ENCODE measurements at places on chromosomes 1 and 21.

- no peaks in the 10 kb centered on the region for H3K27me3 ChIP-seq
- H3K4me3 ChIP-seq: peak overlapping the region; percentile 58
- H3K36me3 ChIP-seq: peaks cover 4% of the 10 kb centered on the region
Measured at GRCh38 chr1:97093741-97094140, 372.2 kb downstream of the PTBP2 start.

DNA sequence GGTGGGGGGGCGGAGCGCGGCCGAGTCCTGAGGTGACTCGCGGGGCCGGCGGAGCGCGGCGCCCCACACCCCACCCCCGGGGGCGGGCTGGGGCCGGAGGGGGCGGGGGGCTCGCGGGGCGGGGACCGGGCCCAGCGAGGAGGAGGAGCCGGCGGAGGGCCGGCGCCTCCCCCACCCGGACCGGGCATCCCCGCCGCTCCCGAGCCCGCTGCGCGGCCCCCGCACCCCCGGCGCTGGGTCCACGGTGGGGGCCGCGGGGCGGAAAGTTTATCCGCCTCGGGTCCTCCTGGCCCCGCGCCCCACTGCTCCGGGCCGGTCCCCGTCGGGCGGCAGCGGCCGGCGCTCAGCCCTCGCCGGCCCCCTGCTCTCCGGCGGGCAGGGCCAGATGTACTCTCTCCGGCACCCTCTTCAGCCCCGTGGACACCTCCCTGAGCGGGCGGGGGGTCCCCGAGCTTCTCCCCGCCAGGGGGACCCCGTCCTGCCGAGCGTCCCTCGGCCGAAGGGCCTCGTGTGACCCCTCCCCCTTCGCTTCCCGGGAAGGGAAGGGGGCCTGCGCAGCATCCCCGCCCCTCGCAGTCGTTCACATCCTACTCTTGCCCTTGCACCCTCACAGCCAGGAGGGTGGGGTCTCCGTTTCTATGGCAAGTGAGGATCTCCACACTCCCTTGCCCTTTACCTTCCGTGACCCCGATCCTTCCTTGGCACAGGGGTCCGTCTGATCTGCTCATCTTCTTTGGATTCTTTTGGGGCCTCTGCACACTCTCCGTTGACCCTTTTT lies 663 bp downstream of the CAMTA1 start:
- 0 out of 2 replicates have a peak overlapping the region, but pooled peaks have one; percentile 12 for H3K27ac ChIP-seq
- peak overlapping the region; percentile 94 for H3K4me3 ChIP-seq
- no peaks in the 10 kb centered on the region for H3K27me3 ChIP-seq
- H3K4me1 ChIP-seq: peaks cover 6% of the 10 kb centered on the region
- H3K36me3 ChIP-seq: no peaks in the 10 kb centered on the region

DNA sequence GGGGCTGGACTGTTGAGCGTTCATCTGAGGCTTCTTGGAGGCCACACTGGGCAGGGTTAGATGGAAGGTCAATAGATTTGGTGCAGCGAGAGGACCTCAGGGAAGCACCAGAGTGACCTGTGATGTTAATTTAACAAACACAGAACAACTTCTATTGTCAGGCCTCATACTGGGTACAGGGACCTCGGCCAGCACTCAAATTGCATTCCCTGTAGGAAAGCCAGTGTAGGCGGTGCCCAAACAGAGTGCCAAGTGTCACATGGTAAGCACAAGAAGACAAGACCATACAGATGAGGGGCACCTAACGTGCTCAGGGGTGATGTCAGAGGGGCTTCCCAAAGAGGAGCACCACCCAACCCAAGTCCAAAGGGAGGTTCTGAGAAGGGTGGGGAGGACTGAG lies 1.3 kb downstream of the TMEM269 start:
- H3K4me3 ChIP-seq: no peak overlapping the region
- no peaks in the 10 kb centered on the region for H3K27me3 ChIP-seq
- no peak overlapping the region for H3K27ac ChIP-seq
- H3K4me1 ChIP-seq: no peaks in the 10 kb centered on the region

- no peaks in the 10 kb centered on the region for H3K4me1 ChIP-seq
- no peaks in the 10 kb centered on the region for H3K36me3 ChIP-seq
- H3K27ac ChIP-seq: no peak overlapping the region
- no peak for DNase-seq
- H3K4me3 ChIP-seq: no peak overlapping the region
- no peaks in the 10 kb centered on the region for H3K27me3 ChIP-seq
Measured at GRCh38 chr1:38719880-38720279, 139.7 kb downstream of the RRAGC start.

DNA sequence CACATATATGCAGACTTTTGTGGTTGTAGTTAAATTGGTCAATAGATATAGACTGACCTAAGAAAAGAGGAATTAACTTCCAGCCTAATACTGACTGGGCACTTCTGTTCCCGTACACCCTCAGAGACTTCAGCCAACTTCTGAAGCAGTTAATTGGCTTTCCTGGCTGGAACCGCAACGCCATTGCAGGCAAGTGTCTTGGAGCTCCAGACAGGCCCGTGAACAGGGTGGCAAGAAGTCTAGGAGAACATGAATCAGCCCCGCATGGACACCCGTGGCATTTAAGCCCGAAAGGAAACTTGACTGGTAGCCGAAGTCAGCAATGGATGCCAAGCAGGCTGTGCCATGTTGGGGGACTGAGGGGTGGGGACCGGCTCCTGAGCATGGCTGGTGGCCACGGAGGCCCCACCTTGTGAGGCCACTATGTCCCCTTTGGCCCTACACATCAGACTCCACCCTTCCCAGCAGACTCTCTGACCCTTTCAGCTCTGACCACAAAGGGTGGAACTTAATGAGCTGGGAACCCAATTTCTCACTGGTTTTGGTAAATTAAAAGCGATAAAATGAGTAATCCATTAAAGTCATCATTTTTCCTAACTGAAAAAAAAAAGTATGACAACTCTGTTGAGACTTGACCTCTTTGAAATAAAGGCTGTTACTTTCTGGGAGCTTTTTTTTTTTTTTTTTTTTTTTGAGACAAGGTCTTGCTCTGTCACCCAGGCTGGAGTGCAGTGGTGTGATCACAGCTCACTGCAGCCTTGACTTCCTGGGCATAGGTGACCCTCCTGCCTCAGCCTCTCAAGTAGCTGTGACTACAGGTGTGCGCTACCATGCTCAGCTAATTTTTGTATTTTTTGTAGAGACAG lies 54.1 kb downstream of the RUNX1 start:
- H3K4me1 ChIP-seq: peaks cover 54% of the 10 kb centered on the region
- H3K27ac ChIP-seq: peak overlapping the region; percentile 91
- H3K36me3 ChIP-seq: no peaks in the 10 kb centered on the region
- peak; percentile 70 for DNase-seq

DNA sequence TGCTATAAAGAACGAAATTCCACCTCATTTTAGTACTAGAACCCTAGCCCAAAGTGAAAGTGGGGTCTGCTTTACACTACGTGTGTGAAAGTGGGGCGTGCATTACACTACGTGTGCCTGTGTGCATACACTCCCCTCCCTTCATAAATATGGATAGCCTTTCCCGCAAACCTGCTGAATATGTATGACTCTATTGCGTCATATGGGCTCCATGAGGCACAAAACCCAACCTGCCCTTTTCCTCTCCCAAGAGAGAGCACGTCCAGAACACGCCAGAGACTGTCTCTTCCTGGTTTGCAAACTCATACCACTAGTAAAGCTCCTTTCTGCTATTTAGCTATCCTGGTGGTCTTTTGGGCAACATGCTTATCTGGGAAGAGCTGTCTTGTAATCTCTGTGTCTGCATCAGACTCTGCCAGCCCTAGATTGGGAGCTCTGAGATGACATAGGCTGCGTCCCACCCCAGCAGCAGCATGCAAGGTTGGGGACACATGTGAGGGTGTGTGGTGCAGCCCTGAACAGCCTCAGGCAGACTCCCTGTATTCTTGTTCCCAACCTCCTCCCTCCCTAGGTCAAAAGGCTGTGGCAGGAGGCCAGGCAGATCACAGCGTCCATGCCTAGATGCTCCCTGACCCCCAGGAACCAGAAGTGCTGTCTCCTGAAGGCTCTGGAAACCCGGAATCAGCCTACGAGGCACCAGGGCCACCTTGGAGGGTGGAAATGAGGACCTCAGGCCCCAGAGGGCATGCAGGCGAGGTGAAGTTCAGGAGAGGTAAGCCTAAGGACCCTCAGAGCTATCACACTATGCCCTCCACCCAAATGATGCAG lies 12.3 kb upstream of the PADI1 start:
- no peak overlapping the region for H3K4me3 ChIP-seq
- peak; percentile 19 for DNase-seq
- H3K4me1 ChIP-seq: peaks cover 32% of the 10 kb centered on the region
- no peaks in the 10 kb centered on the region for H3K36me3 ChIP-seq
- H3K27me3 ChIP-seq: no peaks in the 10 kb centered on the region
- no peak overlapping the region for H3K27ac ChIP-seq

Measured in GM23248 (cell line).